ENCODE measurements at places on chromosomes 5 and 9.

GRCh38 chr5:32589942-32590869 lies 4.8 kb downstream of the SUB1 start:
- DNase-seq = peak; percentile 72

DNA sequence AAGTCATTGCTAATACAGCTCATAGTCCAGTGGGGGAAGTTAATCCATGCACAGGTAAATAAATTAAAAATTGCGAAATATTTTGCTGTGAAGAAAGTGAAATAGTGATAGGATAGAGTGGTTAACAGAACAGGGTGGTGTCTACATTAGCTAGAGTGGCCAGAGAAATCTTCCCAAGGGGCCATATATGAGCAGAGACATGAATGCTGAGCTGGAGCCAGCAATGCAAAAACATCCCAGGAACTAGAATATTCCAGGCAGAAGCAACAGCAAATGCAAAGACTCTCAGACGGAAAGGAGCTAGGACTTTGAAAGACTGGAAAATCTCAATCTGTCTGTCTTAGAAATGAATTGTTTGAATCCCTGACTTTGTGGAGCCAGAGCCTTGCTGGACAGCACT lies 1221.6 kb downstream of the MAT2B start:
- no peak for DNase-seq

GRCh38 chr9:121122246-121123032 lies 47.7 kb downstream of the CNTRL start:
- DNase-seq = no peak

- DNase-seq = peak; percentile 44
Observed at GRCh38 chr9:124420991-124421543, 5.8 kb upstream of the PSMB7 start.

DNA sequence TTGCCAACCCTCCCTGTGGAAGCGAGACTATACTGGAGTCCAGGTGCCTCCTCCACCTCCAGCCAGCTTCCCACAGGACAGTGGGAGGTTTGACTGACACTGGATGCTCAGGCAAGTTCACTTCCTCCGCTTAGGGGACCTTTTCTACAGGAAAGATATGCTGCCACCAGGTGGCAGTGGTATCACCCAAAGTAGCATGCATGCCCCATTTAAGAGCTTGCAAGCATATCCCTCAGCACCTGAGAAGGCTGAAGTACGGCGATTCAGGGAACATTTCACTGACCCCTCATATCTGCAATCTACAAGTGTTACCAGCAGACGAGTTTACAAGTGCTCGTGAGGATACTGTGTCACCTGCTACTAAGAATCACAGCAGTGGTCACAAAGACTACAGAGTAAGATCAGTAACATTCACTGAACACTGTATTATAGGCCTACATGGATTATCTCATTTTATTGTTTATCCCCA lies 75.5 kb downstream of the KLHL3 start:
- peak; percentile 50 for DNase-seq

- DNase-seq = no peak
Observed at GRCh38 chr5:122053181-122054109, 24.6 kb downstream of the LOX start.

GRCh38 chr5:85647349-85648127 lies 970.2 kb upstream of the COX7C start:
- DNase-seq = no peak

GRCh38 chr9:114894609-114895433 lies 35.6 kb downstream of the TNFSF8 start:
- no peak for DNase-seq

DNA sequence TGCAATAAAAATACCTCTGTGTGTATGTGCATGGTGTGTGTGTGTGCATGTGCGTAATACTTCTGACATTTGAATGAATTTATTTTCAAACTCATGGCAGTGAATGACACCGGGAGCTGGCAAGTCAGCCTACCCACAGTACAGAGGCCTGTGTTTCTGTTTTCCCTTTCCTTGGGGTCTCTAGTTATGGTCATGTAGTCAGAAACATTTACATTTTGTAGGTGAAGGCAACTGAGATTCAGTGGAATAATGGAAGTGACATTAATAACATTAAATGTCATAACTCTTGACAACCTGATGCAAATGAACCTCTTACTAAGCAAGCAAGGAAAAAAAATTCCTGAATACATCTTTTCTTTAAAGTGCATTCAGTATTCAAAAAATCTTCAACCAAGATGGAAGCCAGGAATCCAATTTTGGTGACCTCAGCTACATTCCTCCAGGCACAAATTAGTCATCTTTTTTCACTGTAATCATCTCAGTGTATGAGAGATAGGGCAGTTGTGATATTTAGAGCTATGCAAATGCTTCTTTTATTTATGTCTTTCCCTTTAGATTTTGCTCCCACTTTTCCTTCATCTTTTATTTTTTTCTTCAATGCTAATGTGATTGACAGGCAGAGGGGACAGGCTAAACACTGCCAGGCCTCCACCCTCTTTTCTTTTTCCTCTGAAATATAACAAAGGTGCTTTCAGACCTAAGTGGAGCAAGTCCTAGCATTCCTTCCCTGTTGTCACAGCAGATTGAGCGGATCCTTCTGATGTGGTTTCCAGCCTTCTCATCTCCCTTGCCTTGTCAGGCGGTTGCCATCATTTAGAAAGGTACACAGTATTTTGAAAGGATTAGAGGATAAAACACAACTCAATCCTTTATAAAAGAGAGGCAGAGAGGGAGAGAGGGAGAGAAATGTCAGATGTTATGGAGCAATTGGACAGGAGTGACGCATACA lies 569.8 kb upstream of the ADAMTS16 start:
- no peak for DNase-seq

DNA sequence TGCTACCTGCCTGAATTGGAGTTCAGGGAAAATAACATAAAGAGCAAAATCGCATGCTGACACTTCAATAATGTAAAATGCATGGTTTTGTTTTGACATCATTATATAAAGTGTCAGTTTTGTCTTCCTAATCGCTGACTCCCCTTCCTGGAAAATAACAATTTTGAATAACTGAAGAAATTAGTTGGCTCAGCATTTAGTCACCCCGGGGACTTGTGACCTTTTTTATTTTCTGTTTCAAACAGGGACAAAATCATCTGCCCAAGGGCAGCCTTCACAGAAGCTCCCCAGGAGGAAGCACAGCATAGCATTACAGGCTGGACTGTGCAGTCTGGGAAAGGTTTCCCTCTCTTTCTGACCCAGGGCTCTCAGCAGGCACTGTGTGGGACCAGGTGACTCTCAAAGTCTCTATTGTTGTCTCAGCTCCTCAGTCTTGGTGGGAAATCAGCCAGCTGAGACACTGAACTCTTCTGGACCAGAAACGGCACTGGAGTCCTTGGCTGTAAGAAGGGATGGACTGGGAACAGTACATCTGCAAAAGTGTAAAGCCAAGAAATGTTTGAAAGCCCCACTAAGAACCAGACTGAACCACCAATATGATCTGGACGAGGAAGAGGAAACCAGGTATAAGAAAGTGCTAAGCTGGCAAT lies 671.3 kb upstream of the KLF4 start:
- no peak for DNase-seq

- no peak for DNase-seq
Observed at GRCh38 chr5:1777281-1778137, 22.1 kb downstream of the MRPL36 start.

- no peak for DNase-seq
Observed at GRCh38 chr9:92517046-92517445, 18.7 kb downstream of the ECM2 start.

Measured in NCI-H524 (cell line).